ENCODE measurements at places on chromosomes 5 and 9. TPM values are rescaled to one million over a fixed set of nuclear protein-coding genes. Genes with fewer than 3 reads are reported as not detected.

Gene TMEM267
- total RNA-seq, result 19.7 TPM

Gene CNTFR
- total RNA-seq, result not detected

GRCh38 chr5:7586480-7586879 is 190.5 kb downstream of the ADCY2 start:
- DNase-seq, result no peak

Gene FOXI1
- total RNA-seq, result not detected

GRCh38 chr9:26129217-26129616 is 451.0 kb upstream of the TUSC1 start:
- no peak for DNase-seq

DNA sequence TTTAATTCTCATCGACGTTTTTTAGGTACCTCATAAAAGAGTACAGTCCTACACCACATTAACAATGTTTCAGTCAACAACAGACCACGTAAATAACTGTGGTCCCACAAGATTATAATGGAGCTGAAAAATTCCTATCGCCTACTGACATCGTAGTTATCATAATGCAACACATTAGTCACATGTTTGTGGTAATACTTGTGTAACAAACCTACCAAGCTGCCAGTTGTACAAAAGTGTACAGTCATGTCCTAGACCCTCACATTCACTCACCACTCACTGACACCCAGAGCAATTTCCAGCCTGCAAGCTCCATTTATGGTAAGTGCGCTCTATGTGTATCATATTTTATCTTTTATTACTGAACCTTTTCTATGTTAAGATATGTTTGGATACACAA is 16.8 kb downstream of the GNAQ start:
- DNase-seq, result no peak

Gene PCDHGB1
- total RNA-seq, result not detected

GRCh38 chr9:6305954-6306563 is 22.1 kb upstream of the TPD52L3 start:
- DNase-seq, result no peak

Gene GPR151
- not detected for total RNA-seq

- DNase-seq, result no peak
These were observed 9.3 kb upstream of the SIL1 start for GRCh38 chr5:139207297-139208000.

Gene ARL10
- 9.3 TPM for total RNA-seq

Gene ATG12
- 40.6 TPM for total RNA-seq

DNA sequence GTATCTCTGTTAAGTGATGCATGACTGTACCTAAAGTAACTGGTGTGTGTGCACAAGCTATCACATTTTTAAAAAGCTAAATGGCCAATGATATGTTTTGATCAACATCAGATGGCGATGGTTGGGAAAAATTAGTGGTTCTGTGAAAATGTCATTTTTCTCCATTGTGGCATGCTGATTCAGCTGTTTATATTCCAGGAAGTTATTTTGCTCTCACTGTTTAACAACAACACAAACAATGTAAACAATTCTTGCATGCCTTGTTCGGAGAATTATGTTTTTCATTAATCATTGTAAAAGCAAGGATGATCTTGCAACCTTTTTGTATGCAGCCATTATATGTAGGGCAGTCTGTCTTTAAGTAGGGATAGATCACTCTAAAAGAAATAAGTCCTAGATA is 106.1 kb upstream of the LHFPL2 start:
- DNase-seq, result no peak
